ENCODE measurements at places on chromosomes 6 and 20.

GRCh38 chr6:140046016-140046632 is 671.7 kb upstream of the CITED2 start:
- DNase-seq, result no peak

DNA sequence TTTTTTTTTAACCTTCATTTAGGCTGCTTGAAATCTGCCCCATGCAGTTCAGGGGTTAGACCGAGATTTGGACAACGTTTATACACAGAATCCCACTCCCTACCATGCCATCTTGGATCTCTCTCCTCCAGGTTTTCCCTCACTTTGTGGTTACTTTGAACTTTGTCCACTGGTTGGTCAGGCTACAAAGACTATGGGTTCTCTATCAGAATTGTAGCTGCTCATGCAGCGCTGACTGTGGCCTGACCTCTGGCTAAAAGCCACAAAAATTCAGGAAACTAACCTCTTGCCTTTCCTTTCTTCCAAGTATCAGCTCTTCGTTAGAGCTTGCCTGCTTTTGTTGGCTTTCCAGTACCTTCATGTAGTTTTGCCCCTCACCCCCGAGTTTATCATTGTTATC is 44.9 kb upstream of the KCNG1 start:
- DNase-seq, result no peak

DNA sequence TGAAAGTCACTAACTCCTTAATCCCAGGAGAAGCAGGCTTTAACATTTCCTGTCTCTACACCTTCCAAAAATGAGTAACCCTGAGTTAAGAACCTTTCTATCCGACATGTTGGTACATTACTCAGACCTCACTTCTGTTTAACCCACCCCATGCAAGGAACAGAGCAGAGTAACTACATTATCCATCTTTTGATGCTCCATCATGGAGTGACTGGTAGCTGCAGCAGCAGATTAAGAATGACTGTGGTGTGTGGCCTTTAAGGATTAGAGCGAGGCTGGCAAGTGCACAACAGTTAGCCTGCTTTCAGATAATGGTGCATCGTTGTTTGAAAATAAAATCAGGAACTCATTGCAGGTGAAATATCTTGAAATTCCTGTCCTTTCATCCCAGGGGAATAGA is 2.0 kb downstream of the TRAF3IP2 start:
- DNase-seq, result no peak

DNA sequence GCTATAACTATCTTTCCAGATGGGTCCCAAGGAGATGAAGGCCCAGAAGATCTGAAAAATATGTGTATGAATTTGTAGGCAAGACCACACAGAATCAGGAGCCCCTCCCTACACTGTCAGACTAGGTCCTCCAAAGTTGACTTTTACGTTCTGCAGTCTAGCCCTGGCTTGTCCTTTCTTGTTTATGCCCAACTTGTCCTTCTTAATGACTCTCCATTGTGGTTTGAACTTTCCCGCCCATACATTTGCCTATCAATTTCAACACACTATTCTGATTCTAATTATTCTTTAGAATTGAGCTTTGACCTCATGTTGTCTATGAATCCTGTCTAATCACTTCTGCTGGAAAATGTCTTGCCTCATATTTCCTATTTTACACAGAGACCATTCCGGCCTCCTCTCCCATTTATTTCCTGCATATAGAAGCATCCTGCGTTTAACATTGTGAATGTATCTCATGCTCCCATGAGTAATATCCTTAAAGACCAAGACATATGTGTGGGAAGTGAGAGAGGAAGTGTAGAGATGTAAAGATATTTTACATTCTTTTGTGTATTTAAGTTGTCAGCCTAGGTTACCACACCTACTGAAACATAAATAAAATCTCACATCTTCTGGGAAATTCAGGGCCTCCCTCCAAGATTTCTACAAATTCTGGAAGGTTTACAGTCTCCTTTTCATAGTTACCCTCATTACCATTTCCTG is 348.3 kb downstream of the BCKDHB start:
- DNase-seq, result no peak

- DNase-seq, result no peak
These were observed 563.0 kb upstream of the AGPAT4 start for GRCh38 chr6:161836643-161837448.

GRCh38 chr20:37337208-37337991 is 8.5 kb upstream of the SRC start:
- no peak for DNase-seq

DNA sequence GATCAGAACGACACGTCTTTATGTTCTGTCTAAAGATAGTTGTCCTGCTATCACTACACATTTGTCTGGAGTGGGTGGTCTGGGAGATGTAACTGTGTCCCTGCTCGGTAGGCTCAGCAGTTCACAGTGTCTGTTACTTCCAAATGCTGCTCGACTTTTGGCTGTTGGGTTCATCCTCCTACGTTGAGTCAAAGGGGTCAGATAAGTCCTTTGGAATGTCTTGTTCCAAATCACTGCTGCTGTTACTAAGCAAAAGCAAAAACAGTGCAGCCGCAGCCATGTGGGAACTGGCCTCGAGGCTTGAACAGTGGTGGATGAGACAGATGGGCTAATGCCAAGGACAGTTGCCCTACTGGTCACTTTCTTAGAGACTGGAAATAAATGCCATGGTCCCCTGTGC is 272.2 kb upstream of the MAP3K7 start:
- DNase-seq, result no peak

- no peak for DNase-seq
These were observed 5.3 kb upstream of the AKAP7 start for GRCh38 chr6:131129689-131130553.

- no peak for DNase-seq
These were observed 686.6 kb upstream of the GJE1 start for GRCh38 chr6:141445928-141446628.

GRCh38 chr6:167497428-167498056 is 172.7 kb downstream of the TTLL2 start:
- DNase-seq, result no peak

DNA sequence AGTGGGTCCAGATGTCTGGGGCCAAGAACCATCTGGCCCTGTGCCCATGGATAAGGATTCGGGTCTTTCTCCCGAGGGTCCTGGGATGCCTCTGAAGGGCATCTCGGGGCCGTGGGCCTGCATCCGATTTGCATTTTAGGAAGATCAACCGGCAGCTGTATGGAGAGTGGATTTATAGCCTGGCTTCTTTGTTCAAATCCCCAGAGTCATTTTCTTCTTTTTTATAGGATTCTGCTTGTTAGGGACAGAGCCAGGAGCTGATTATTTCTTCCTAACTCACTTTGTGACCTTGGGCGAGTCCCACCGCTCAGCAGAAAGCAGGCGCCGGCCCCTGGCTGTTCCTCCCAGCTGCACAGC is 52.9 kb upstream of the APCDD1L start:
- no peak for DNase-seq

GRCh38 chr20:4814696-4815252 is 93.1 kb downstream of the PRND start:
- DNase-seq, result no peak

- no peak for DNase-seq
These were observed 72.1 kb downstream of the TXLNB start for GRCh38 chr6:139219746-139220145.

- DNase-seq, result no peak
These were observed 97.8 kb upstream of the OGFRL1 start for GRCh38 chr6:71190809-71191208.

DNA sequence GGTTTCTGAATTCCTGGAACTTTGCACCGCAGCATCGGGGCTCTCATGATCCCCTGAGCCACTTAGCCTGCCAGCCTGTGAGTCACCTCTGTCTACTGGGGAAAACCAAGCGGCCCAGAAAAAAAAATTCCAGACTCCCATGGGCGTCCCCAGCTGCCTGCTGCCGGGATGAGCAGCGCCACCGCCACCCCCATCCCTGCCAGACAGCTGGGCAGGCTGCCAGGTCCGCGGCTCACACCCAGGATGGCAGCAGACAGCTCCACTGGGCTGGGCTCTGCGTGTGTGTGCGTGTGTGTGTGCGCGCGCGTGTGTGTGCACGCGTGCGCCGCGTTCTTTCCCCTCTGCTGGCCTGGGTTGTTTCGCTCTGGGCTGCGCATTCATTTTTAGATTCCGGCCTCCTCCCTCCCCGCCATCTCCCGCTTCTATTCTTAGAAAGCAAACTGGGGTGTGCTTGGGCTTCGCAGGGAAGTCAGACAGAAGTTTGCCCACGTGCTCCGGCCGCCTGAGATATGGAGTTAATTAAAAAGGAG is 38.9 kb upstream of the PMEPA1 start:
- DNase-seq, result peak; percentile 89

DNA sequence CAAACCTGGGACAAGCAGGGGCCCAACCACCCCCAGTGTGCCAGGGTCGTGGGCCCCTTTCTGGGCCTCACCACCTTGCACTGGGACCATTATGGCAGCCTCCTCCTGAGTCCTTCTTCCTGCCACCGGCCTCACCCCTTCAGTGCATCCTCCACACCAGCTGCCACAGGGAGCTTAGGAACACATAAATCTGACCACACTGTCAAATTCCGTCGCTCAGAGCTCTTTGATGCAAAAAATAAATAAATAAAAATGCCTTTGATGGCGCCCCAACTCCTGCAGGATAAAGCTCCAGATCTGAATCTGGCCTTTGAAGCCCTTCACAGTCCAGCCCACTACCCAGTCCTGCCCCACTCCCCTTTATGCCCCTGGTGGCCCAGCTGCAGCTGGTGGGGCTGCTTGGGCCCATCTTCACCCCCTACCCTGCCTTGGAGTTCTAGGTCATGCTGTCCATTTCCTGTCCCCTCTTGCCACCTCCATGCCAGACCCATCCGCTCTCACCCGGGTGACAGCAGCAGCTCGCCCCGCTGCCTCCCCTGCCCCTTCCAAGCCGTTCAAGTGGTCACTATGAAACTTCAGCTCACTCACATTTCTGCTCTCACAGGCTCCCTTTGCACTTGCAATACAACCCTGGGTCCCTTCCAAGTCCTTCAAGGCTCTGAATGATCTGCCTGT is 16.0 kb downstream of the MYH7B start:
- no peak for DNase-seq

DNA sequence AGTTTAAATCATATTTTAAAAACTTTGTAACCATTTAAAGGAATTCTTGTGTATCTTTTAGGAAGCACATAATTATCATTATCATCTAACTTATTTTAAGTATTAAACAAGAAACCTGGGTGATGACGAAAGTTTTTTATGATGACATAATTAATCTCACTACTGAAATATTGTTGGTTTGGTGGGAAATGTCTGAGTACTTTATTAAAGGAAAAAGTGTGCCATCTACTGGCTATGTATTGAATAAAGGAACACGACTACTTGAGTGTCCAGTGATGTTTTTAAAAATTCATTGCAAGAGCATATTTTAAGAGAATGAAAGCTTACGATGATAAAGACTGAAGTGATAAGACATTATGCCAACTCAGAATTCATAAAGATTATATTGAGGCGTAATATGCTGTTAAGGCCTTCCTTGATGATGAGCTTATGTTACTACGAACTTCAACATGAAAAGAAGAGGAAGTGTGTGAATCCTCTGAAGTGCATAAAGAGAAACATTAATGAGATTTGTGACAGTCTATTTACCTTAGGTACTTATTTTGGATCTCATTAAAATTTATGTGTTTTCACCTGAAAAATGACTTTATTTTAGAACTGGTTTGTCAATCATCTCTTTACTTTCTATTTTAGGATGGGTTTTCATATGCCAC is 12.0 kb upstream of the TRMT11 start:
- DNase-seq, result peak; percentile 61

DNA sequence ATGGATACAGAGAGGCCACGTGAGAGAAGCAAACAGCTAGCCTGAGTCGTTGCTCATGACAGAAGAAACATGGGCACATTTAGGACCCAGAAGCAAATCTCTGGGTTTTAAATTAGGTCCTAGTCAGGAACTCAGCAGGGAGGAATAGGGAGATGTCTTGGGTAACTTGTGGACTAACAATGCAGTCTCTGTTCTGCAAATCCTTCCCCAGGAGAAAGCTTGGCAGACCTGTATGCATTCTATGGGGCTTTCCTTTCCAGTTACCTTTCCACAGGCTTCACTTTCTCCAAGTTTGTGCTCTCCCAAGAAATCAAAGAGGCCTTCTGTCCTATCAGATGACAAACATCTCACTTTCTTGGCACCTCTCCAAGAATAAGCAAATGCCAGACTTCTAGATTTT is 47.2 kb upstream of the PLCB4 start:
- no peak for DNase-seq

- DNase-seq, result no peak
These were observed 369.4 kb downstream of the BTBD9 start for GRCh38 chr6:38270367-38270766.

DNA sequence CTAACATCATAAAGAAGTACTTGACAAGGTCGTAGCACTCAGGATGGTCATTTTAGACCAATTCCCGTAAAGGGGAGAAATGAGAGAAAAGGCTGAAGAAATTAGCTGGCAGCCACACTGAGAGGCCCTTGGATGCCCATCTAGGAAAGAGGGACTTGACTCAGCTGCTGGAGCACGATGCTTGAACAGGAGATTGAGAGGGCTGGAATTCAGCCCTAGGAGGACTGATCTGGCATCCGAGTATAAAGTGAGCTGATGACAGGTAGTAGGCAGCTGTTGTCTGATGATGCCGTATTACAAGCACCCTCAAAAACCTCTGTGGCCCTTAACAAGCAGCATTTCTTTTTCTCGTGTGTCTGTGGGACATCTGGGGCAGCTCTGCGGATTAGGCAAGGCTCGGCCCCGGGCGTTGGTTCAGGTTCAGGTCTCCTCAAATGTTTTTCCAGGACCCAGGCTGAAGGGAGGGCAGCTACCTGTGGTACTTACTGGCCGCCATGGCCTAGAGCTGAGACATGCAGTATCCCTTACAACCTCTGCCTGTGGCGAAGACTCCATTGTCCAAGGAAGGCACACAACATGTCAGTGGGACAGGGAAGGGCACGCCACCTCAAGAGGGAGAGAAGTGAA is 219.6 kb upstream of the SNX9 start:
- no peak for DNase-seq

DNA sequence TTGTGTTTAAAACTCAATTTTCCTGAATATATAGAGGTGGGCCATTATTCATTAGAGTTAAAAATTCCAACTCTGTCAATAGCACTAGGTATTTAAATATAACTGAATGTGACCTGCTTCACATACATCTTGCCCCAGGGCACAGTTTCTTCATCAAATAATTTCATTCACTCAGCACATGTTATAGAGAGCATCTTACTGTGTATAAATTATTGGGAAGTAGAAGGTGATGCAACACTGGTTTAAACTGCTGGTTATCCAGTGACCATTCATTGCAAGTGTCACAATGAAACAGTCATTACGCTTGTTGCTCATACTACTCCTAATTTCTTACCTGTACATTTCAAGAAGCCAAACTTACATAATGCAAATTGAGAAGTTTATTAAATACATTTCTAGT is 93.4 kb downstream of the KHDRBS2 start:
- DNase-seq, result no peak

- no peak for DNase-seq
These were observed 18.5 kb downstream of the CD2AP start for GRCh38 chr6:47495954-47496545.

GRCh38 chr6:136317021-136317694 is 27.5 kb upstream of the BCLAF1 start:
- DNase-seq, result peak; percentile 64

GRCh38 chr20:48738399-48739304 is 89.1 kb downstream of the PREX1 start:
- no peak for DNase-seq
